ENCODE measurements at places on chromosomes 4 and X.

- DNase-seq = no peak
Measured at GRCh38 chrX:45351478-45351877, 150.8 kb upstream of the DIPK2B start.

DNA sequence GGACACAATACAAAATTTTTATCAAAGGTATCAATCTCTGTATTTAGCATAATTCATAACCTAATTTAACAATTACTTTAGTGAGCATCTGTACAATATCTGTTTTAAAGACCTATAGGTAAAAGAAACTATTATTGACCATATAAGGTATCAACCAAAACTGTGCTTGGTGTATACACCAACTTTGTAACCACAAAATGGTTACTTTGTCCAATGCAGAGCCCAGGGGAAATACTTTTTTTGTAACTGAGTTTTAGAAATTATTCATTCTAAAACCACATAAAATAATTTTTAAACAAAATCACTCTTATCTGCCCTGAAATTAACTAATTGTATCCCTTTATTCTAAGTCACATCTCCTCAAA, 5.0 kb downstream of the CXXC4 start:
- no peak for DNase-seq

DNA sequence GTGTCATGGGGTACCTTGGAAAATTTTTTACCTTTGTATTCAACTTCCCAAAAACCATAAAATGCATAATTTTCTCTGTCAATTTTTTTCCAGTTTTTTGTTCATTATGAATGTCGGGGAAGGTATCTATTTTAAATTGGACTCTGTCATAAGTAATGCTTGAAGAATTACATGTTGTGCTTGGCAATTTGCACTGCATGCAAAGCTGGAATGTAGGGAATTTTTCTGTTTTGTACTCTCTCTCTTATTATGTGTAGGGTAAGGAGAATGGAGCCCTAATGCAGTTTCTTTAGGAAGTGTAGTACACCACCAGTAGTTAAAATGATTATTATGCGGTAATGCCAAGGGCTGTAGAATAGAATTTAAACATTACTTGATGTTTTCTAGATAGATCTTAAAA, 137.7 kb upstream of the LIMCH1 start:
- DNase-seq = no peak

DNA sequence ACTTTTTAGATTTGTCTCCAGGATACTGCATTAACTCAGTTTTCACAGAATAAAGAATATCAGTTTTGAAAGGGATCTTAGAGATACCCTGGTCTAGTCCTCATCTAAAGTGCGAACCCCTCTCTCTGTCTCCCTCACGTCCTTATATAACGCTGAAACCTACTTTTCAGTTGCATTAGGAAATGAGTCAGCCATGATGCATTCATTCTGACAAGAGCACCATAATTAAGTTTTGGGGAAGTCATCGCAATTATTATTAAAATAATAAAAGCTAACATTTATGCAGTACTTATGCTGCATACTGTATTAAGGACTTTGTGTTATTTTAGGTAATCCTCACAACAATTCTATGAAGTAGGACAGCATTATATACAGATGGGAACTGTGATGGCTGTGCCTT, 116.1 kb downstream of the REELD1 start:
- DNase-seq = peak; percentile 35

GRCh38 chrX:38817004-38817703, 15.9 kb downstream of the MID1IP1 start:
- DNase-seq = no peak

GRCh38 chrX:82092307-82092706, 890.4 kb downstream of the SH3BGRL start:
- DNase-seq = no peak

DNA sequence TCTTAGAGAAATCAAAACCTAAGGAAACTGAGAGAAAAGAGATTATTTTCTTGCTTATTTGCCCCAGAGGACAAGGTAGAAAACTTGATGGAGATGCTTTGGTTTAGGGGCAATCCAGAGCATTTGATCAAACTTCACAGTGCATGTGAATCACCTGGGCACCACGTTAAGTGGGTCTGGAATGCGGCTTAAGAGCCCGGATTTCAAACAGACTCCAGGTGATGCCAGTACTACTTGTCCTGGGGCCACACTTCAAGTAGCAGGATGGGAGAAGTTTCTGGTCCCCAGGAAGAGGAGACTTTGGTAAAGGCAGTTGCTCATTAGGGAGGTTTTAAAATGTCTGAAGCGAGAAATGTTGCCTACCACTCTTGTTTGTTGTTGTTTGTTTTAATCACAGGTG, 51.8 kb downstream of the PHOX2B start:
- DNase-seq = no peak
